Right ventricle myocardium superior (tissue), 1 donor: ENCODE measurements at places on chromosomes 5 and 9.
A peak's percentile ranks its signal among the peaks of the same experiment; 100 is the strongest.

- peak; percentile 47 for DNase-seq
Observed at GRCh38 chr5:1054799-1055775, 46.5 kb downstream of the NKD2 start.

GRCh38 chr9:69056191-69056815 lies 20.8 kb downstream of the FXN start:
- DNase-seq = no peak

DNA sequence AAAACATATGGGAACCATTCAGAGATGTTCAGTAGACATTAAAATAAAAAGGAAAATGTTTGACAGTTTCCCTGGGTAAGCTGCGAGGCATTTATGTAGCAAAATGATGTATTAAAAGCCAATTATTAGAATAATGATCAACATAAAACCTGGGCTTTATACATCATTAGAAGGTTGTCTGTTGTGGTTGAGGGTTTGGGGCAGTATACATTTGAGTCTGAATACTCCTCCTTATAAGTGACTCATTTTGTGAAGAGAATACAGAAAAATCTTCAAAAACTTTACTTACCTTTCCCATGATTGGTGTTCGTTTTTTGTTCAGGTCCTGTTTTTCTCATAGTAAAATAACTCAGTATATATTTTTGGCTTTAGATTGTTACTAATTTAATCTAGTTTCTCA lies 119.5 kb downstream of the ZCCHC7 start:
- no peak for DNase-seq

GRCh38 chr9:2761424-2761823 lies 44.1 kb downstream of the KCNV2 start:
- no peak for DNase-seq

- DNase-seq = peak; percentile 75
Observed at GRCh38 chr9:97980918-97981845, 2.0 kb upstream of the ANP32B start.

DNA sequence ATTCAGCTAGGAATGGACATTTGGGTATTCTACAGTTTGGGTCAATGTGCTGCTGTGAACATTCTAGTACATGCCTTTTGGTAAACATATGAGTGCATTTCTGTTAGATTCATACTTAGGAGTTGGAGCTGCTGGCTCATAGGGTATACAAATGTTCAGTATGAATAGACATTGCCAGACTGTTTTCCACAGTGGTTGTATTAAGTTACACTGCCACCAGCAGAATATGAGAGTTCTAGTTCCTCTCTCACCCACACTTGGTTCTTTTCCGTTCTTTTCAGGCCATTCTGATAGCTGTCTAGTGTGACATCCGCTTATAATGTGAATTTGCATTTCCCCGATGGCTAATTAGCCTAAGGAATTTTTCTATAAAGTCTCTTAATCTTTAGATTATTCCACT lies 25.0 kb downstream of the STOM start:
- DNase-seq = no peak

- no peak for DNase-seq
Observed at GRCh38 chr9:127723013-127723412, 7.1 kb downstream of the TTC16 start.

DNA sequence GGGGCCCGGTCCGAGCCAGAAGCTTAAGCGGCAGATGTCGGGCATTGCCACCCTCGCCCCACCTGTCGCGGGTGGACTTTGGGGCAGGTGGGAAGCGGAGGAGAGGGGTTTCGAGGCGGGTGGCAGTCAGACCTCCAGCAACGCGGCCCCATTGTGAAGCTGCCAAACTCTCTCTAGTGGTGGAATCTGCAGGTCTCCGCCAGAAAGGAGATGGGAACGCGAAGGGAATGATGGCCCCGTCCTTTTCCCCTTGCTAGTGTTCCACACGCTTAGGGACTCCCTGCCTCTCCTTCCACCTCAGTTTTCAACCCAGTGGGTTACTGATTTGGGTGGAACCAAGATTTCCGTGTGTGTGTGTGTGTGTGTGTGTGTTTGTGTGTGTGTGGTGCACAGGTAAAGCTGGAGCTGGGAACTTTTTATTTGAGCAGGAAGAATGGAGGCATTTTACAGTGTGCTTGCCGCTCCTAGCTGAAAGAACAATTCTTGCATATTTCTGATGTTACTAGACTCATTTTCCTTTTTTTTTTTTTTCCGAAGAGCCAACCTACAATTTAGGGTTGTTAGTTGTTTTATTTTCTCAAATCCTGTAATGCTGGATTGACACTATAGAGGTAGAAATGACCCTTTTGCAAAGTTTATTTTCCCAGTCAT lies 1.3 kb downstream of the MACIR start:
- no peak for DNase-seq

DNA sequence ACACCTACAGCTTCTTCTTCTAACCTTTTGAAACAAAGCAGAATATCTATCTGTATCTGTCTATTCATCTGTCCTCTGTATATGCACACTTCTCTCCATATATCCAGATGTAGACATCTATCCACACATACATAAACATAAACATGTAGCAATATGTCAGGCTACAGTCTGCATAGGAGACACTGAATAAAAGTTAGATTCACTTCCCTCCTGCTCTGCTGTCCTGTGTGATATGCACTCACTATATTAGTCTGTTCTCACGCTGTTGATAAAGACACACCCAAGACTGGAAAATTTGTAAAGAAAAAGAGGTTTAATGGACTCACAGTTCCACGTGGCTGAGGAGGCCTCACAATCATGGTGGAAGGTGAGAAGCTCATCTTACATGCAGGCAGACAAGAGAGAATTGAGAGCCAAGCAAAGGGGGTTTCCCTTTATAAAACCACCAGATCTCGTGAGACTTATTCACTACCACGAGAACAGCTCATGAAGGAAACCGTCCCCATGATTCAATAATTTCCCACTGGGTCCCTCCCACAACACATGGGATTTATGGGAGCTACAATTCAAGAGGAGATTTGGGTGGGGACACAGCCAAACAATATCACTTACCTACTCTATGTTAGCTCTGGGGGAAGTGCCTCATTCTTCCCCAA lies 24.1 kb downstream of the RANBP3L start:
- DNase-seq = no peak

DNA sequence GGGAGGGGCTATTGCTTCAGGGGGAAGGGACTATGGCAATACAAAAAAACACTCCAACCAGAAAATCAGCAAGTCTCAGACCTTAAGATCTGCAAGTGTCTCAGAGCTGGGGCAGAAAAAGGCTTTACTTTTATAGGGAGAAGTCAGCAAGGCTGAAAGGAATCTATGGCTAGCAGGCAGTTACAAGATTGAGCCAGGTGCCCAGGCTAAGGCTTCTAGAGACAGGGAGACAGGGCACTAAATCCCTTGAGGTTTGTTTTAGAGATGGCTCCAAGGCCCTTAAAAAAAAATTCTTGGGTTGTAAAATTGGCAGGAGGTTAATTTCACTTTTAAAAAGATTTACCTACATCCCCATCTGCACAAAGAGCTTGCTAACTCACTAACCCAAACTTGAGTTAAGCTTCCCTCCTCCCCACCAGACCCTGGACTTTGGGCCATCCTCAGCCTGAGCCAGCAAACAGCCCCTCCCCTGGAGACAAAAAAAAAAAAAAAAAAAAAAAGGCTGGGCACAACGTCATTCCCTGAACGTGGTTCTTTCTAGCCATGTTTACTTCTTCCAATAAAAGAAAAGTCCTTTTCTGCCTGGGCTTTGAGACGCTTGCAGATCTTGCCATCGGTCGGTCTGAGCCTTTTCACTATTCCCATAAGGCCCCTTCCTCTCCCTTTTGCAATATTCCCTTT lies 17.9 kb downstream of the NIPAL4 start:
- DNase-seq = no peak

GRCh38 chr5:80920333-80920732 lies 39.8 kb upstream of the RASGRF2 start:
- no peak for DNase-seq

DNA sequence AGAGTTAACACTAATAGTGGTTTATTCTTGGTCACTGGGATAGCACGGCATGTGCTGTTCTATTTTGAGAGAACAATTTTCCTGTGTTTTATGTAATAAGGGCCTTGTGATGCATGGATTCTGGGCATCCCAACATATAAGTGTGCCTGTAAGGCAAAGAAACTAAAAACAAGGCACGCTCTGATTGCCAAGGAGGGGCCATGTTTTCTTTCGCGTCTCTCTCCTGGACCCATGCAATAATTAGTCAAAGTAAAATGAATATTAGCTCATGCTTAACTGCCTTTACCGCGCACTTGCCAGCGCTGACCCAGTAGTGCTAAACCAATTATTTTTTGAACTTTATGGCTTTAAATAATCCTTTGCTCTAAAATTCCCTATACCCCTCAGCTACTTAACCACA lies 140.9 kb downstream of the PSAT1 start:
- no peak for DNase-seq

DNA sequence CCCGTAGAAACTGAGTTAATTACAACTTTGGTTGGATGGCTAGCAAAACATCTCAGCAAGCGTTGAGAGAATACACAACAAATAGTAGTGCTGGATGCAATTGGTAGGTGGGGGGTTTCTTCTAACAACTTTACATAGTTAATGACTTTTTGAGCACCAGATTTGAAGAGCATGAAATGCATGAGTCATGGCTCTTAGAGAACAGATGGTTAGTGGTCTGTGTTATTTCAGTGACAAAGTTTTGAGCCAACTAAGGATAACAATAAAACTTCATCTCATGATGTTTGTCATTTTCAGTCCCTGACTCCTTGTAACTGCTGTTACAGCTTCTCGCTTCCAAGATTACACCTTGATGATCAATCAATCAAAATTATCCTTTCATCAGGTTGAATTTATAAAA lies 399.0 kb upstream of the BRINP1 start:
- no peak for DNase-seq
